Esophagus mucosa (tissue), 1 donor: ENCODE measurements at places on chromosomes 2 and 18.

GRCh38 chr2:235105821-235106359 is 154.1 kb downstream of the SH3BP4 start:
- ATAC-seq: no peak

GRCh38 chr2:29576231-29576630 is 345.2 kb downstream of the ALK start:
- ATAC-seq: no peak

DNA sequence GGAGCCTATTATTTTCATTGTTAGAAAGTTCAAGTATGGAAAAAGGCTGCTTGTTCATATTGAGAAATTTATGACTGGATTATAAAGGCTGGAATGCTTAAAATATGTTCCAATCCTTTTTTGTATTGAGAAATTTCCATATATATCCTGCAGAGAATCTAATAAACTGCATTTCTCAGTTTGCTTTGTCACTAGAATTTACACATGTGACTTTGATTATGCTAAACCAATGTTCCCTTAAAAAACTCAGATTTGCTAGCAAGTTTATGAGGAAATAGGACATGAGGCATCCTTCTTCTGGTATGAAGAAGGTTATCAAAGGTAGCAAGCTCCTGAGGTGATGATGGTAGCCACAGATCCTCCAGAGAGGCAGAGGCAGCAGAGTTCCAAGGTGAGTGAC is 29.2 kb upstream of the DSEL start:
- no peak for ATAC-seq

DNA sequence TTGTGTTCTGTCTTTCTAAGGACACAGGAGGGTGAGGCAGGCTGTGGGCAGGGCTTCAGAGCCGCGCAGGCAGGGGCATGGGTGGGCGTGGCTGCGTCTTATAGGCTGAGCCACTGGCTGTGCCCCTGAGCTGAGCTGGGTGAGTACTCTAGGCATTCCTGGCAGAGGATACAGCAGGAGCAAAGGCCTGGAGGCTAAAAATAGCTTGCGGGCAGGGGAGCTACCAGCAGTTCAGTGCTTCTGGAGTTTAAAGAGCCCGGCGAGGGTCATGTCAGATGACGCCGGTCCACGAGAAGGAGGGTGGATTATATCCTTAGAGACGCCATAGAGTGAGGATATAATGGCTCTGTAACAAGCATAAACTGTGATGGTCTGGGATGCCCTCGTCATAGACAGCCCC is 31.5 kb upstream of the PDIA6 start:
- peak; percentile 81 for ATAC-seq

- peak; percentile 32 for ATAC-seq
These were observed 399.3 kb downstream of the LRATD1 start for GRCh38 chr2:15031745-15032240.

- ATAC-seq: no peak
These were observed 2.2 kb downstream of the ITM2C start for GRCh38 chr2:230866756-230867523.

DNA sequence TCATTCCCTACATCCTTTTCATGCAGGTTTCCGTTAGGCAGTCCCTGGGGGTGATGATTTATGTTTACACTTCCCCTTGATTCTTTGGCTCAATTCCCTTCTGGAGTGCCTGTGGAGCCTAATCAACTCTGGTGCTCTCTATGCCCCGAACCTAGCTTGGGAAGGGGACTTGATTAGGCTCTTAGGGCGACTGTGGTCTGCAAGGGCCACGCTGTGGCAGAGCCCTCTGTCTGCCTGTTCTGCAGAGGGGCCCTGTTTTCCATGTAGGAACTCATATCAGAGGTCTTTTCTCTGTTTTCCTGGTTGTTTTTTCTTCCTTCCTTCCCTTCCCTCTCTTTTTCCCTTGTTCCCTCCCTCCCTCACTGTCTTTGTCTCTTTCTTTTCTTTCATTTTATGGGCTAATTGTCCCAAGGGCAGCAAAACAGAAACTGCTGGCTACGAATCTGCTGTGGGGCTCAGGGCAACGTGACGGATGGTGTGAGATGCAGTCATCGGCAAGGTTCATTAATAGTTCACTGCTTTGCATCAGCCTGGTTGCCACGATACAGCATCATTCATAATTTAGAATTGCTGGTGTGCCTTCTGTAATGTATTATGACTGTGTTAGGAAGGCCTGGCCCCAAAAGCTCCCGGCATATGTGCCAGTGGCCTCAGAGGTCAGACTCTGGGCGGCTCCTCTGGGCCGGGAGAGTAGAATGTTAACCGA is 134.5 kb downstream of the NAPG start:
- ATAC-seq: peak; percentile 73

- ATAC-seq: peak; percentile 17
These were observed 52.7 kb downstream of the ABCB11 start for GRCh38 chr2:168978461-168978861.

DNA sequence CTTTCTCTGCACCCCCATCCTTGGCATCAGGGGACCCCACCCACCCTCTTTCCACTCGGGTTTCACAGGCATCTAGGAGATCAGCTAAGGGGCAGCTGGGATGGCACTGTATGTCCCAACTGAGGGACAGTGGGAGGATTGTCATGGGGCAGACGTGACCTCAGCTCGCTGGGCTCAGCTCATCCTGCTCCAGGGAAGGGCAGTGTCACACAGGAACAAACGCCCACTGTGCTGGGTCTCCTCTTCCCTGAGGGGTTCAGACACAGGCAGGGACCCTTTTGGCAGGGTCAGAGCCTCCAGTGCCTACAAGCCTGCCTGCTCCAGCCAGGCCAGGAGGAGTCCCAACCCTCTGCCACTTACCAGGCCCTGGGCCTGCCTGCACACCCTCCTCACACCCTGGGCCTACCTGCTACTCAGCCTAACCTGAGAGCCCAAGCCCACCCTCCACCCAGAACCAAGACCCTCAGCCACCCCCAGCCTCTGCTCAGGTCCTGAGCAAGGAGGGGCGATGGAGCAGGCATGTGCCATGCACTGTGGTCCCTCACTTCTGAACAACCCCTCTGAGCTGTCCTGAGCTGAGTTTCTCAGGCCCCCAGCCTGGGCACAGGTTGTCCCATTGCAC is 68.2 kb downstream of the HS1BP3 start:
- no peak for ATAC-seq

DNA sequence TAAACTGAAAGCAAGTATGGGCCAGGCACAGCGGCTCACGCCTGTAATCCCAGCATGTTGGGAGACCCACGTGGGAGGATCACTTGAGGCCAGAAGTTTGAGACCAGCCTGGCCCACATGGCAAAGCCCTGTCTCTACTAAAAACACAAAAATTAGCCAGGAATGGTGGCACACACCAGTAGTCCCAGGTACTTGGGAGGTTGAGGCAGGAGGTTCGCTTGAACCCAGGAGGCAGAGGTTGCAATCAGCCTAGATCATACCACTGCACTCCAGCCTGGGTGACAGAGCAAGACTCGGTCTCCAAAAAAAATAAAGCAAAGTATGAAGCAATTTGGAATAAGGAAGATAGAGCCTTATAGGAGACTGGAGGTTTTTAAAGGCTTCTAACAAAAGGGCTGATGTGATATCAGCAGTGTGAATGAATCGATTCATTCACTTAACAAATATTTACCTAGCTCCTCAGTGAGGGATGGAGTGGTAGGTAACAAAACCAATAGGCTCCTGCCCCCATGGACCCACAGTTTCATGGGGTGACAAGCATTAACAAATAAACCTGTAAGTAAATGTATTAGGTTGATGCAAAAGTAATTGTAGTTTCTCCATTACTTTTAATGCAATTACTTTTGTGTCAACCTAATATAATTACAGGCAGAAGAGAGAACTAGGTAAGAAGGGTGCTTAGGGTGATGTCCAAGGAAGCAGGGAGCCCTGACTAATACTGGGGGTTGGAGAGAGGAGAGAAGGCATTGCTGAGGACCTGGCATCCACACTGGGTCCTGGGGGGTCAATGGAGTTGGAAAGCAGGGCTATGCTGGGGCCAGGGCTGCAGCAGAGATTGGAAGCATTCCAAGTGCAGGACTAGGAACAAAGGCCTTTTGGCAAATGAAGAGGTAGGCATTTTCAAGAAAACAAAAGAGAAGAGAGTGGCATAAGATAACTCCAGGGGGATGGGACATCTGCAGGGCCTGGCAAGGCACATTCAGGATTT is 195.4 kb upstream of the ARL4C start:
- no peak for ATAC-seq

GRCh38 chr2:8543060-8543382 is 138.8 kb upstream of the ID2 start:
- ATAC-seq: no peak

GRCh38 chr18:74775239-74775638 is 177.6 kb downstream of the ZNF407 start:
- no peak for ATAC-seq

DNA sequence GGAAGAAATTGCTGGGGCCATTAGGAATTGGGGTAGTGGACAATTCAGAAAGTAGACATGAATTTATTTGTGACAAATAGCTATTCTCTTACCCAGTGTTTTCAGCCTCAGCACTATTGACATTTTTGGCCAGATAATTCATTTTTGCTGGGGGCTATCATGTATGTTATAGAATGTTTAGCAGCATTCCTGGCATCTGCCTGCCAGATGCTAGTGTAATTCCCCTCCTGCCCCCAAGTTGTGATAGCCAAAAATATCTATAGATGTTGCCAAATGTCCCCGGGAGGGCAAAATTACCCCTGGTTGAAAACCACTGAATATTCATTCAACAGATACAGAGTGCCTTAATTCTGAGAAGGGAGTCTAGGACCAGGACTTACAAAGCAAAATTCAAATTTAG is 183.6 kb downstream of the BABAM2 start:
- no peak for ATAC-seq

DNA sequence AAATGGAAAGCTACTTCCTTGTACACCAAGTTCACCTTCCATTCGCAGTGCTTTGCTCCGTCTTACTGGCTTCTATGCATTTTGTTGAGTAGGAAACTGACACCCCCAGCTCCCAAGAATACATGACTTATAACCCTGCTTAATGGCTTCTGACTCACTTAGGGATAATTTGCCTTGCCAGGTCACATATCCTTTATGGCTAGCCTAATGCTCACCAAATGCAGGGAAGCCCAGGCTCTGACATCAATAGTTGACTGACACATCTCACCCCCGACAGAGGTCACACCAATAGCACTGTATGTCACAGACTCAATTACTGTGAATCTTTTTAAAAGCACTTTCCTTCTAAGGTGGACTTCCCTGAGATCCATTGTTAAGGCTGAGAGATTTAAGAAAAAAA is 147.2 kb downstream of the DTNA start:
- ATAC-seq: no peak

DNA sequence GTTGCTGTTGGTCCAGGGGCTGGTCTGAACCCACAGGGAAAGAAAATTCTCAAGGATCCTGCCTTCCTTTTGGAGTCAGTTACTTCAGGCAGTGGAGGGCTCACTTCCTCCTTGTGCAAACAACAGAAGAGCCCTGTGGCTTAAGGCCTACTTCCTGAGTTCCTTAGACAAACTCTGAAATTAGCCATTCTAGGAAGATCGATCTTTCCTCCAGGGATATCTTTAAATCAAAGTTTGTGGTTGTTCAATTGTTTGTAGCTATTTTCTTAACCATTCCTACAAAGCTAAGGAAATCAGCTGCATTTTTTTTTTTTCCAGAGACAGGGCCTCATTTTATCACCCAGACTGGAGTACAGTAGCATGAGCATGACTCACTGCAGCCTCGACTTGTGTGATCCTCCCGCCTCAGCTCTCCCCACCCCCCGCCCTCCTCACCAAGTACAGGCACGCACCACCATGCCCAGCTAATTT is 156.0 kb downstream of the TANC1 start:
- peak; percentile 87 for ATAC-seq

GRCh38 chr2:79670198-79670597 is 157.3 kb downstream of the CTNNA2 start:
- no peak for ATAC-seq

- ATAC-seq: no peak
These were observed 25.3 kb upstream of the STEAP3 start for GRCh38 chr2:119198240-119198840.

GRCh38 chr2:62001431-62001830 is 96.0 kb downstream of the COMMD1 start:
- ATAC-seq: no peak

DNA sequence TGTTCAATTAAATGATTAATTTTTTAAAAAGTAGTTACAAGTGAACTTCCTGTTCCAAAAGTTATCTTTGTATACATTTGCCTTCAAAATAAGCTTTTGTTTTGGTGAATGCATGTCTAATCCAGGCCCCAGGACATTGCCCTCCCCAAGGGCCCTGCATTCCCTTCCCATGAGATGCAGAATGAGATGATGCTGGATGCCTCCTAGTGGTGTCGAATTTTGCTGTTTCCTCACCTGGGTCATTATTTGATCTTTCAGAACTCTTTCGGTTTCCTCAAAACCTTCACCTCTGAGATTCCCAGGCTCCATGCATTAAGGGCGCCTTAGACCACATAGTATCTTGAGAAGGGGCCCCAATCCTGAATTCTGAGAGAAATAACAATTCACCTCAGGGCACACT is 728.8 kb downstream of the CNTNAP5 start:
- ATAC-seq: no peak

GRCh38 chr2:139790807-139791752 is 1010.9 kb upstream of the NXPH2 start:
- no peak for ATAC-seq

DNA sequence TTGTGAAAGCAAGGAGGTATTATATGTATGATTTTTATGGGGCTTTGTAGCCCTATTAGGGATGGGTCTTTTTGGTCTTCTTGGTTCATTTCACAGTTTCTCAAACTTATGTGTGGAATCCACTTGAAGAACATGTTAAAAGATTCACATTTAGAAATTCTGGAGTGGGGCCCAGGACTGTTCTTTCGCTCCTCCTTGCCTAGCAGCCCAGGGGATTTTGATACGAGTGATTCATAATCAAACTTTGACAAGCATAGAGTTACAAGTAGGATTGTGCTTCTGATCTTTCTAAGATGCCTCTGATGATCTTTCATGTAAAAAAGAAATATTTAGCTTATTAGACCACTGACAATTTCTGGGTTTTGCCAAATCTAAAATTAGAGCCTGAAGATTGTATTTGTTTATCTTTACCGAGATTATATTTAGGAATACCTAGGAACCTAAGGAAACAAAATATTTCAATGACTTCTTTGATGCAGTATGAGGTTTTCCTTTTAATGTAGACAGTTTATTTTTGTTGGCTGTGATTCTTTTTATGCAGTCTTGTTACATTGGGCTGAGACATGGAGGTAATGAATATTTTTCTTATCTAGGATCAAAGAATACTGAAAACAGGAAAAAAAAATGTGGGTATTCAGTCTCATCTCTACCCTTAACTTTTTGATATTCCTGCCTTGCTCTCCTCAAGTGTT is 324.0 kb downstream of the PARD3B start:
- no peak for ATAC-seq

GRCh38 chr2:158395166-158395565 is 61.4 kb downstream of the CCDC148 start:
- no peak for ATAC-seq

DNA sequence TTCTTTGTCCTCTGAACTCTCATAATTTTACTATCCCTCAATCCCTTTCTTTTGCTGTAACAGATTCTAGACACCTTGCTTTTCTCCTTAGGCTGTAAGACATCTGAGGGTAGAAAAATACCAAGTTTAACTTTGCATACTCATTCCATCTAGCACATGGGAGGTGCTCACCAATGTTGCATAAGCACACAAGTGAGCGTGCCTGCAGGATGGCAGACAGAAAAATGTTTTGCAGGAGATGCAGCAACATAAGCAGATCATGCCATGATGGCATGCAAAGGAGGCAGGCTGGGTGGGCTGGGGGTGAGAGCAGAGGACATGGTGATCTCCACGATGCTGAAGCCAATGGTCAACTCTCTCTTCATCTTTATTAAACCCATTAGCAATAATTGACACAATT is 24.1 kb downstream of the CYRIA start:
- ATAC-seq: no peak
